Mucosa of descending colon (tissue), 3 donors: ENCODE measurements at places on chromosomes 3 and 15. TPM values are rescaled to one million over a fixed set of nuclear protein-coding genes. Genes with fewer than 3 reads are reported as not detected.

ITGB5 gene
- 69.6 TPM for total RNA-seq

- no peak for DNase-seq
These were observed 471.2 kb downstream of the MFSD1 start for GRCh38 chr3:159273070-159273469.

CXCR6 gene
- 1.7 TPM for total RNA-seq

DNA sequence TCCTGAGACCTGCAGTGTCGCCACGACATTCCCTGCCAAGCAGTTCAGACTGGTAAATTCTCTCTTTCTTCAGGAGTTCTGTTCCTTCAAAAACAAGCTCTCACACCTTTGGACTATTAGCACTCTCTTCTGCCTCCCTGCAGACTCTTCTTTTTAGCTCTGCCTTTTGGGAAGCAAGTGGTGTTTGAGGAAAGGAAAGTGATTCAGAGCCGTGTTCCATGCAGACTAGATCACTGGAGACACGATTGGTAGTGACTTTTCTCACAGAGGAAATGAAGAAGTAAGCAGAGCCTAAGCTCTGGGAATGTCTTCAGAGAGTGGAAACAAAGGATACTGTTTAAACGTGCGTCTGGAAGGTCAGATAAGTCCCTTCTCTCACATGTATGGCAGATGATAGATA, 270.6 kb upstream of the TPRG1 start:
- DNase-seq = no peak

DNA sequence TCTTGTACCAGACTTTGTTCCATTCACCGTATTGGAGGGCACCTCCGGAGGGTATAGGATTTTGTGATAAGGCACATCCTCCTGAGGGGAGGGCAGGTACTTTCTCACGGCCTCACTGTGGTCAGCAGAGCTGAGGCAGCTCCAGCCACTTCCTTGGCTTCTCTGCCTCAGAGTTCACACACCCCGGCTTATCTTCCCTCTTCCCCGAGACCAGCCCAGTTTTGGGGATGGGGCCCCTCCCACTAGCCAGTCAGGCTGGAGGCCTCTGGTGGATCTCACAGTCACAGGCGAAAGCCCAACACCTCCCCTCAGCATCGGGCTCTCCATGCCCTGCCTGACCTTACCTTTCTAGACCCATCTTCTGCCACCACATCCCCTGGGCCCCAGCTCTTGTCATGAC, 316.2 kb upstream of the CTDSPL start:
- DNase-seq = no peak

DNA sequence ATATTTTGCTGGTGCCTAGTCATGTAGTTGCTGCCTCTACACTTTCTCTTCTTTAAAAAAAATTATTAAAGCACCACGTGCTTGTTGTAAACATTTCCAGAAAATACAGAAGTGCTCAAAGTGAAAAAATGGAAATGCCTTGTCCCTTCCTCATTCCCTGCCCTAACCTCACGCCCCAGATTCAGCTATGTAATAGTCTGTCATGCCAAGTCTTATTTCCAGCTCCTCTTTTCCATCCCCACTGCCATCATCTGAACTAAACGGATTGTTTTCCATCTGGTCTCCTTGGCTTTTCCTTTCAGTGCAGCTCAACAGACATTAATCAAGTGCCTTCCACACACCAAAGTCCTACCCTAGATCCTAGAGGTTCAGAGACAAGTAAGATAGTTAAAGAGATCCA, 15.5 kb downstream of the ZNF774 start:
- no peak for DNase-seq

DNA sequence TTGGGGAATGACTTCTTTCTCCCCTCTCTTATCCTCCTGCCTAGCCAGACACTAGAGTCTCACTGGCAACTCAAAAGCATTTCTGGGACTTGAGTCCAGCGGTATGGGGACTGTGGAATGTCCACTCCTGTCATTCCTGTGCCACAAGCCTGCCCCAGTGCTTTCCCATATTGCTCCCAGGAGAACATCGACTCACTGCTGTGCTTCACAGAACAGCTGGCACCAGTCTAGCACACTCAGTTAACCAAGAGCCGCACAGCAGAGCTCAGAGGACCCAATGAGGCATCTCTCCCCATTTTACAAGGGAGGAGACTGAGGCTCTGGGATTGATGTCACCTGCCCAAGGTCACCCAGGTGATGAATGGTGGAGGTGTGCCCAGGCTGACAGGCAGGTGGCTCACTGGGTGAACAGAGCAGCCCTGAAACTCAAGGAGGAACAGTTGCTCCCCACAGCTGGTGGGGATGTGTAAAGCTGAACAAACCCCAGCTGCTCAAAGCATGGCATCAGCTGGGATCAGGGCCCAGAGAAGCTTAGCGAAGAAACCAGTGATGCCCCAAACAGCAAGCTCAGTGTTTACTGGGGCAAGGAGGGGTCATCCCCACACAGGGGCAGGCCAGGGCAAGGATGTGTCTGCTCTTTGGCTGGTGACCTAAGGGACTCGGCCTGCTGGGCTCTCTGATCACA, 35.4 kb upstream of the DUSP7 start:
- DNase-seq = no peak

GRCh38 chr15:62413786-62414185, 248.7 kb upstream of the C2CD4B start:
- no peak for DNase-seq

THRB gene
- total RNA-seq = 59.8 TPM

DNA sequence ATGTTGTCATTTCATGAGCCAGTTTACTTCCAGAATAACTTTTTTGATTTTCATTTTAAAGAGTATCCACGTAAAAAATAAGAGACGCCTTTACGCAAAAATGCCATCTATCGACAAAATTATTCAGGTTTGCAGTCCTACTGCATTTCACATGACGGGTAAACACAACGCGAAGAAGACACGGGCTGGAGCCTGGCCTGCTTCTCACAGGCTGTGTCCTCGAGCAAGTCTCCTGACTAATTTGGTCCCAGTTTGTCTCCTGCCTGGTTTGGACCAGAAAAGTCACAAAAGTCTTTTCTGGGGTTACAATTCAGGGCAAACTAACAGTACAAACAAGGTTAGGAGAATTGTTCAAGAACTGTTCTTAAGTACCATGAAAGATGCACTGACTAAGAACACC, 51.7 kb downstream of the CHSY1 start:
- no peak for DNase-seq

FGD5 gene
- total RNA-seq = 6.1 TPM

GRCh38 chr3:183653209-183654064, 18.0 kb downstream of the KLHL24 start:
- no peak for DNase-seq

GRCh38 chr3:118080889-118081288, 953.8 kb downstream of the IGSF11 start:
- DNase-seq = no peak

SGO1 gene
- 6.6 TPM for total RNA-seq

- DNase-seq = peak; percentile 55
These were observed 345.3 kb downstream of the CHST2 start for GRCh38 chr3:143464850-143465249.

GRCh38 chr3:197027896-197028727, 1.5 kb downstream of the MELTF start:
- DNase-seq = no peak

DNA sequence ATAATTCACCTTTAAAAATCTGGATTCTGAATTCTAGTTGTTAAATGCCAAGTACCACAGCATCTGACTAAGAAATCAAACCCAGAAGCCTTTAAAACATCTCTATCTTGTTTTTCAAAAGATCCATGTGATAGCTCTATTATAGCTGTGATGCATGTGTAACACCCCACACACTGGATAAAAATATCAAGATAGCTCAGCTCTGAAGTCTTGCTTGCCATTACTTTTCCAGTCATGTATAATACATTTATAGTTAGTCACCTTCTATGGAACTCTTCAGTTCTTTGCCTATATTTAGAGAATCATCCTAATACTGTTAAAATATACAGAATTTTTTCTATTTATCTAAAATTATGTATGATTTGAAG, 11.6 kb downstream of the ARPP19 start:
- DNase-seq = no peak

- no peak for DNase-seq
These were observed 51.0 kb downstream of the REC114 start for GRCh38 chr15:73493922-73494321.

- no peak for DNase-seq
These were observed 1013.3 kb upstream of the SEMA6D start for GRCh38 chr15:46703871-46704637.
